Smooth muscle cell of trachea (primary cell): ENCODE measurements at places on chromosomes 16 and 17. TPM values are rescaled to one million over a fixed set of nuclear protein-coding genes. Genes with fewer than 3 reads are reported as not detected.

Gene PRAC2
- not detected in 2 replicates for total RNA-seq

Gene HP
- not detected in 2 replicates for total RNA-seq

Gene SECTM1
- 39.7 and 198 TPM in 2 replicates for total RNA-seq

Gene ARL6IP1
- total RNA-seq = 172 and 580 TPM in 2 replicates

Gene NOS2
- total RNA-seq = not detected in 2 replicates
